NCI-H1092 (cell line): ENCODE measurements at places on chromosomes 7 and 10.

DNA sequence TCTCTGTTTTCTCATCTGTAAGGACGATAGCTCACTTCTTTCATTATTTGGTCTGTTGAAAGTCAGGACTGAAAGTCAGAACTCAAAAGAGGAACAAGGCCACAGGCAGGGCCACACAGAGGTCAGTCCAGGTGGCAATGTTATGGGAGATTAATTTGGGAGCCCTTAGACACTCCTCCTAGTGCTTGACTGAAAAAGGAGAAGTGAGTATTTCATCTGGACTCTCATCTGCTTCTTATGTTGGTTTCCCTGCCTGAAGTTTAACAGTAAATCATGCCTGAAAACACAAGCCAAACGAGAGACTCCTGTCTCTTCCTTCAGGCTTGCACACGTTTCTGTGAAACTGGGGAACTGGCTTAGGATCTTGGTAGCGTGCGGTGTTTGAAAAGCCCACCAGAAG, 248.5 kb downstream of the BUB3 start:
- no peak for DNase-seq

DNA sequence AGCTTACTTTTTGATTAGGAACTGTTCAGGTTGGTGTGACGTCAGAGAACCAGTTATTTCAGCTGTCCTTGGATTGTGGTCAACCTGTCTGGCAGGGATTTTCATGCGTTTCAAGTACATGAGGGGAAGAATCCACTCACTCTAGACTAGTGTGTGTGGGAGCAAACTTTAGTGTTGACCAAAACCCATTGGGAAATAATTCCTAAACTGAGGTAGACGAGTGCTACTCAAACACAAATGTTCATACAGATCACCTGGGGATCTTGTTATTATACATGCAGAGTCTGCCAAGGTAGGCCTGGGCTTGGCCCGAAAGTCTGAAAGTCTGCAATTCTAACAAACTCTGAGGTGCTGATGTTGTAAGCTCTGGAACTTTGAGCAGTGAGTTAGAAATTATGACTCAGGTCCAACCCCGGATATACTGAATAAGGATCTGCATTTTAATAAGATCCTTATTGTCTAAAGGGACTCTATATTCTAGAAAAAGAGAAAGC, 111.1 kb upstream of the CREB5 start:
- no peak for DNase-seq

DNA sequence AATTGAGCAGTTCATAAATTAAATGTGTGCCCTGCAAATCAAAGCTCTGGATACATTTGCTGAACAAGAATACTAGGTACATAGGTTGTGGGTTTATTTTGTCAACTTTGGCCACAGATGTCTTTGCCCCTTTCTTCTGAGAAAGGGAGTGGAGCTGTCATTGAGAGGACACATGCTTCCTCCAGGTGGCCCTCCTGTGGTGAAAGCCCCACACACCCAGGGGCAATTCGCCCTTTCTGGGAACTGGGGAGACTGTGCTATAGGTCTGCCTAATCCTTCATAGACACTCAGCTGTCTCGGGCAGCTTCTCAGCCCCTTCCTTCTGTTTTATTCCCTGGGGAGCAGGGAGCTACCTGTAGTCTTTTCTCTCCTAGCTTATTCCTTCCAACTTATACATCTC, 605.7 kb upstream of the DPP6 start:
- DNase-seq: no peak

DNA sequence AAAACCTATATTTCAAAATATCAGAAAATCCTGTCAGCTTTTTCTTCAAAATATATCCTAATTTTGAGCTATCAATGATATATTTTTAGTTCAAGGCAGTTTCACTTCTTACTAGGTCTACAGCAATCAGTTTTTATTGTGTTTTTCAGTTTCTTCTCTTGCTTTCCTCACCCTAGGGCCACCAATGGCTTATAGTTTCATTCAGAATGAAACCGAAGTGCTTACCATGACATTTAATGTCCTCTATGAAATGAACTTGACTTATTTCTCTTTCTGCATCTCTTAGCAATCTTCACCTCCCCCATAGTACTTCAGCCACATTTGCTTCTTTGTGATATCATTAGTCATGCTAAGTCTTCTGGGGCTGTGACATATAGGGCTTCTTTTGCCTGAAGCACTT, 100.3 kb downstream of the ARL5B start:
- no peak for DNase-seq

DNA sequence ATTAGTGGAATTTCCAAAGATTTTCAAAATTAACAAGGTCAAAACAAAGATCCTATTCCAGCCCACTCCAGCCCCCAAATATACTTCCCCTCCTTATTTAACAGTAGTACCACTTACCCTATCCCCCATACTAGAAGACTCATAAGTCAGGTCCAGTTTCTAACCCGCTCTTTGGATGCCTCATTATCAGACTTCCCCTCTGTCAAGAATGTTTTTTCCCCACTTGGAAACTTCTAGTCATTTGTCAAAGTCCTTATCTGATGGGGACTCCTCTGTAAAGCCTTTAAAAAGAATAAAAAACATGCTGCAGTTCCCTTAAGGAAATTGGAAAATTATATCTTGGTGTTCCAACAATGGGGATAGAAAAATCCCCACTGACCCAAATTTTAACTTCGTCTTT, 70.1 kb downstream of the IMMP2L start:
- no peak for DNase-seq

DNA sequence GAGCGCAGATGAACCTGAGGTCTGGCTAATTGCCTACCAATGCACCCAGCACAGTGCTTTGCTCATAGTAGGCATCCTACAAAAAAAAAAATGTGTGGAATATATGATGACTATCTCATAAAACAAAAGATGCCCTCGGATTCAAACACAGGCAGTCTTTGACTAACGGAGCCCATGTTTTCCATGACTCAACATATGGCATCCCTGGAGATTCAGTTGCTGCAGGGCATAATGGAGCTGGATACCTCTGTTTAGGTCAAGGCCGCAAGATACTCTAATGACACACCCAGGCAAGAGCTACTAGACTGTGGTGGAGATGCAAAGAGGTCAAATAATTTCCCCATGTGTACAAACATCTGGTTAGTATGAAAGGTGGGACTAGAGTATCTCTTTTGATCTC, 16.3 kb downstream of the CUBN start:
- no peak for DNase-seq

DNA sequence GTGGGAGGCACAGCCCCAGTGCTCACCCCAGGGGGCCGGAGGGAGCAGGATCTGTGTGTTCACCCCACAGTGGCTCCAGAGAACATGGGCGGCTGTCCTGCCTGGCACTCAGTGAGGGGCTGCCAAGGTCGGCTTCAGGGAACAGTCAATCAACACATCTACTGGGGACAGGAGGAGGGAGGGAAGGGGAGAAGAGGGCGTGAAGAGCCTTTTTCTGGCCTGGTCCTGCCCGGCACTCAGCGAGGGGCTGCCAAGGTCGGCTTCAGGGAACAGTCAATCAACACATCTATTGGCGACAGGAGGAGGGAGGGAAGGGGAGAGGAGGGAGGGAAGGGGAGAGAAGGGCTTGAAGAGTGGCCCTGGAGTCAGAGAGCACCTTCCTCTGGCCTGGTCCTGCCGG, 184.9 kb downstream of the ADARB2 start:
- no peak for DNase-seq

- DNase-seq: no peak
Measured at GRCh38 chr7:29865526-29865925, 59.2 kb downstream of the WIPF3 start.

DNA sequence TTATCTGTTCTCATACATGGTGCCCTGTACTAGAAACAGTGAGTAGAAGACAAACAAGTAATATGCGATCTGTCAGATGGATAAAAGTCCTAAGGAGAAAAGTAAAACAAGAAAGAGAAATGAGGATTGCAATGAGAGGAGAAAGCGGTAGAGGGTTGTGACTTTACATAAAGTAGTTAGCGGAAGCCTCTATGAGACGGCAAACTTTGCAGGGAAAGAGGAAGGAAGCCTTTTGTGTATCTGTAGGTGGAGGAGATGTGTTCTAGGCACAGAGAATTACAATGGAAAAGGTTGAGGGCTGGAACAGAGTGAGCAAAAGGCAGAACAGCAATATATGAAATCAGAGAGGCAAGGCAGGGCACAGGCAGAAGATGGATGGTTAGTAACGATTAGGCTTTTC, 150.4 kb upstream of the SEMA3E start:
- DNase-seq: no peak

DNA sequence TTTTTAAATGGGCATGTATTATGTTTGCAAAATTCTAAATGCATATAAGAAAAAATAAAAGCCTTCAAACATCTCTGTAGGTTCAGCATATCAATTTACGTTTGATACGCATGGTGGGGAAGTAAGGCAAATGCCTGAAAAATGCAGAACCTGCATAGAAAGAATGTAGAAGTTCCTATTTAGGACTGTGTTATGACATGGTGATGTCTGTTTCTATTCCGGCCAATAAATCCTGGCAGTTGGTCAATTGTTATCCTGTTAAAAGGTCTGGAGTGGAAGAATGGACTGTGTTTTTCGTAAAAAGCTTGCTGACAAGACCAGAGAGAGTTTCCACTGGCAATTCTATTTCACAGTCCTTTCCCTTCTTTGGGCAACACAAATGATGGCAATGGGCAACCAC, 49.6 kb upstream of the CAV2 start:
- no peak for DNase-seq

GRCh38 chr7:130272381-130273080, 5.9 kb downstream of the CPA2 start:
- peak; percentile 83 for DNase-seq

DNA sequence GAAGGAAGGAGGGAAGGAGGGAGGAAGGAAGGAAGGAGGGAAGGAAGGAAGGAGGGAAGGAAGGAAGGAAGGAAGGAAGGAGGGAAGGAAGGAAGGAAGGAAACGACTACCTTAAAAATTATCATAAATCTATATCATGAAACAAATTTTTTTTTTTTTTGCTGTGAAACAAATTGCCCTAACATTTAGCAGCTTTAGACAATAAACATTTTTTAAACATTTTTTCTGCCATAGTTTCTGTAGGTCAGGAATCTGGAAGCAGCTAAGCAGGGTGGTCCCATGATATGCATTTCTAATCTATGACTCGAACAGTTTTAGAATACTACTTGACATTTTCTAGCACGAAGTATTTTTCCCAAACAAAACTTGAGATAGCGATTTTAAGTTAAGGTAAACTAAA, 42.9 kb upstream of the TSPAN13 start:
- no peak for DNase-seq

DNA sequence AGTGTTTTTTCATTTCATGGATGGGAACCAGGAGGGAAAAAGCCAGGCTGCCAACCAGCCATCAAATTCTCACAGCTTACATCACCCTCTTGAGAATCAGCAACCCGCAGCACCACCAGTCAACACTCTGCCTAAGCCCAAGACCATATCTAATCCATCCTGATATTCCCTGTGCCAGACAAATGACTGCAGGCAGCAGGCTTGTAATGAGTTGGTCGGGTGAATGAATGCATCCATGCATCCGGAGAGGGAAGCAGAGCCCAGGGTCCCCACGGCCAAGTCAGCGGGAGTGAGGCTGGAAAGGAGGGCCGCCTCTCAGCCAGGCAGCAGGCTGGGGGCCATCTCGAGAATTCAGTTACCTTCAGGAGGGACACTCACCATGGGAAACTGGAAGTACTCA, 46.9 kb downstream of the SLIT1 start:
- DNase-seq: no peak

- no peak for DNase-seq
Measured at GRCh38 chr10:6917125-6917524, 337.0 kb upstream of the PRKCQ start.

GRCh38 chr7:44076101-44076895, 6.0 kb downstream of the POLM start:
- DNase-seq: no peak

DNA sequence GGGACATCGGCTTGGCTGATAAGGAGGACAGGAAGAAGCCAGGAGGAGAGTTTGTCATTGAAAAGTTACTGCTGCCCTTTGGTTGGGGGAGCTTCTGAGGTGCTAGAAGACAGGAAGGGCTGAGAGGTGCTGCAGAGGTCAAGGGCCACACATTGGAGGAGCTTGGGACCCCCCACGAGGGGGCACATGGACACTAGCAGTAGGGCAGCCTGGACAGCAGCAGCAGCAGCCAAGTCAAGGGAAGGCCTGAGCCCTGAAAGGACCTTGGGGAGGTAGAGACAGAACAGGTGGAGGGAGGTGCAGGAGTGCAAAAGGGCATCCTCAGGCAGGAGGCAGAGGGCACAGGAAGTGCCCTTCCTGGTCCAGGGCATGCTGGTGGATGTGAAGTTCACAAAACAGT, 439.7 kb upstream of the IGFBP3 start:
- DNase-seq: no peak

DNA sequence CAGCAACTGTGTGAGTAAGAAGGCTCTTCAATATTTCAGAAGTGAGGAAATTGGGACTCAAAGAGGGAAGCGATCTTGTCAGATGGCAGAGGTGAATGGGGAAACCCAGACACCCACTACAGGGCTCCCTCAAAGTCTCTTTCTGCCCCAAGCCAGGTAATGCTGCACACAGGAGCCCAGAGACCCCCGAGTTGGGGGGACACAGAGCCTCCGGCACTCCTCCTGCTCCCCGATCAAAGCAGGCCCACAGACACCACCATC, 139.4 kb downstream of the TNS3 start:
- DNase-seq: no peak

DNA sequence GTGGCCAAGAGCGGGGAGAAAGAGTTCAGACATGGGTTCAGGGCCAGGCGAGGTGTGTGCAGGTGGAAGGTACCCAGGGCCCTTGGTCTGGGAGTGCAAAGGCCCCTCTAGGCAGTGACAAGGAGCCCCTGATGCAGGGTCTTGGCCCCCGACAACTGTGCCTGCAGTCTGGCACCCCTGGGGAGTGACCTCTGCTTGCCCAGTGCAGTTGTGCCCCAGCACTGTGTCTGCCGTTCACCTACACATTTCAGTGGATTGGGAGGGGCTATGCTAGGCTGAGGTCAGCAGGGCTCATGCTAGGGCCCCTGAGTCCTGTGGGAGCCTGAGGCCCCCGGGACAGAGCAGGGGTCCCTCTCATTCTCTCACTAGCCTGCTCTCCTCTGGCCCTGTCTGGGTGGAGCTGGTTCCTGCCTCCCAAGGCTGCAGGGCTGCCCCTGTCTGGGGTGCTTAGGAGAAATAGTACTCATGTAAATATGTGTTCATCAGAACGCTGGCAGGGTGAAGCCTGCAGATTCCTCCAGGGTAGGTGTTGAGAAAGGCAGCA, 550.4 kb downstream of the TCERG1L start:
- no peak for DNase-seq

- no peak for DNase-seq
Measured at GRCh38 chr10:49562893-49563292, 24.0 kb upstream of the ERCC6 start.

- no peak for DNase-seq
Measured at GRCh38 chr10:78873413-78873812, 195.4 kb upstream of the ZMIZ1 start.

GRCh38 chr7:97971120-97971989, 18.6 kb downstream of the OCM2 start:
- no peak for DNase-seq
